Panc1 (cell line): ENCODE measurements at places on chromosomes 1 and 21. TPM values are rescaled to one million over a fixed set of nuclear protein-coding genes. Genes with fewer than 3 reads are reported as not detected.

DNA sequence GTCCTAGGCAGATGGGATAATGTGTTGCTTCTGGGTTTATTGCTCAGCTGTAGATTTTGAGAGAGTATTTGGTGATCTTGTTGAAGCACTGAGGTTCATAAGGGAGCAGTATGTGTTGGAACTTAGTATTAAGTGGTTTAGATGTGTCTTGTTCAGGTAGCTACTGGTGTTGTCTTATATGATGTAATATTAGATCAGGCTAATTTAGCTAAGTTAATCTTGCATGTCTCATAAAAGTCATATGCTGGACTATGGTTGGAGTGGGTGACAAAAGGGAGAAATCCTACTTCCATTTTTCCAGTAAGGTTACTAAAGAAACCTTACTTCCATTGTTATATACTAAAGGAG lies 196.4 kb downstream of the CLEC20A start:
- DNase-seq, result no peak

- no peak for DNase-seq
Observed at GRCh38 chr1:55040933-55041494, 1.7 kb downstream of the PCSK9 start.

- DNase-seq, result no peak
Observed at GRCh38 chr1:39204441-39205081, at the start of gene MACF1. Gene MACF1, plus strand, starts transcription at chr1:39204695. Its CDS starts 328 bp downstream, at chr1:39205023.

DNA sequence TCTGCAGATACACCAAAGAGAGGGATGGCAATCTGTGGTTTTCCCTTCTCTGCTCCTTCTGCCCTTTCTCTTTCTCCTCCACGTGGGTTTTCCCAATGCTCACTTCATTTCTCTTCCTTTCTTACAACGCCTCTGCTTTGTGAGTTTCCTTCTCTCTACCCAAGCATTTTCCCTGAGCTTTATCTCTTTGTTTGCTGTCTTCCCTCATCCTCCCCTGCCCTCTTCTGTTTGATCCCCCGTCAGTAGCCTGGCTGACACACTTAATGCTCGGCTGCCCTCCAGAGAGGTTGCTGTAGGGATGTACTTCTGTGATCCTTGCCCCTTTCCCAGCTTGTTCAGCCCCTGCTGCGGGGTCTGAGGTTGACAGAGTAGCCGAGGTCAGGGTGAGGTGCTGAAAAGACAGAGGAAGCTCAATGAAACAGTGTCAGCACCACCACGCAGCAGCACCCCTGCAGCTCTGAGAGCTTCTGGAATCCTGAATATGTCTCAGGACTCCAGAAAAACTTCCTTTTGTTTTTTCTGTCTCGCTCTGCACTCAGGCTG lies 6.0 kb downstream of the EDARADD start:
- no peak for DNase-seq

Gene AGBL4
- total RNA-seq, result not detected

Gene CA6
- total RNA-seq, result not detected
